ENCODE measurements at places on chromosomes 6 and 20.

DNA sequence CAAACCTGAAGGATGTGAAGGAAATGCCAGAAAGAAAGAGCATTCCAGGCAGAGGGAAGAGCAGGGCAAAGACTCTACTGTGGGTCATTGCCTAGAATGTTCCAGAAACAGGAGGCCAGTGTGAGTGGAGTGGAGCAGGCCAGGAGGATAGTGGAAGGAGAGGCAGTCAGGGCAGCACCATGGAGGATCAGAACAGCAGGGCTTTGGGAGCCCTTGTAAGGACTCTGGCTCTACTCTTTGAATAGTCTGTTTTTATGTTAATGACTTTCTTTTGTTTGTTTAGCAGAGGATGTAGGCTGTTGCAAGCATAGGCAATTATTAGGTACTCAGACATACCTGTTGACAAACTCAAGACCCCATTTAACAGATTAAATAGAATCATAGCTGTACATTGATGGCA, 23.6 kb upstream of the FBXL4 start:
- no peak for DNase-seq

- no peak for DNase-seq
These were observed 205.3 kb downstream of the THBS2 start for GRCh38 chr6:169048185-169048864.

DNA sequence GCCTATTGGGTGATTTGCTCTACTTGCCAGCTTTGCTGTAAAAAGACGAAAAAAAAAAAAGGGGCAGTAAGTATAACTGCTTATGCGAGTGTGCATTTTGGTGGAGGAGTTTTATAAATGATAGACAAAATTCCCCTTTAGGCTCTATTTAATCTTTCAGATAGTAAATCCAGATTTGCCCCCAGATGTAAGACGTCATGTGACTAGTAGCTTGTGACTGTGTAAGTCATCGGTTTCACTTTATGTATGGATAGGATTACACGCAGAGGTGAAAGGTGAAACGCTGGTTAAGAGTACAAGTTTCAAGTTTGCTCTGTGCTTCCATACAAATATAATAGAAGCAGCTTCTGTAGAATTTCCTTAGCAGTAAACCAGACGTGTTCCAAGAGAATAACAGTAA, 7.9 kb downstream of the RAB32 start:
- DNase-seq = no peak

DNA sequence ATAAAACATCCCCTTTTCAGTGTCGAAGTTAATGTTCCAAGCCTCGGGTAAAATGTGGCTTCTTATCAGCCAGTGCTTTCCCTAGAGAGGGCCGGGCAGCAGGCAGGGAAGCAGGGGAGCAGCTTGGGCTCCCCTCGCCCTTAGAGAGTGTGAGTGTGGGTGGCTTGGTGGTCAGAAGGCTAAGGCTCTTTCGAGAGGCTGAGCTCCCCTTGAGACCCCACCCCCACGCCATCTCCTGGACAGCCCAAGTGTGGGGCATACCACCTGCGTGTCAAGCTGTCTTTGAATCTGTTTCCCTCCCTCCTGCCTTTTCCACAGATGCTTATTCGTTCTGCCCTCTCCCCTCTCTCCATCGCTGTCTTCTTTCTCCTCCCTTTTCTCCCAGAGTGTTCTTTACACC, 95.1 kb upstream of the FOXP4 start:
- DNase-seq = no peak

GRCh38 chr6:28683945-28684538, 158.4 kb downstream of the GPX5 start:
- no peak for DNase-seq

GRCh38 chr6:112225691-112226090, 28.7 kb downstream of the LAMA4 start:
- no peak for DNase-seq

GRCh38 chr6:56009636-56010035, 134.2 kb upstream of the BMP5 start:
- DNase-seq = no peak

DNA sequence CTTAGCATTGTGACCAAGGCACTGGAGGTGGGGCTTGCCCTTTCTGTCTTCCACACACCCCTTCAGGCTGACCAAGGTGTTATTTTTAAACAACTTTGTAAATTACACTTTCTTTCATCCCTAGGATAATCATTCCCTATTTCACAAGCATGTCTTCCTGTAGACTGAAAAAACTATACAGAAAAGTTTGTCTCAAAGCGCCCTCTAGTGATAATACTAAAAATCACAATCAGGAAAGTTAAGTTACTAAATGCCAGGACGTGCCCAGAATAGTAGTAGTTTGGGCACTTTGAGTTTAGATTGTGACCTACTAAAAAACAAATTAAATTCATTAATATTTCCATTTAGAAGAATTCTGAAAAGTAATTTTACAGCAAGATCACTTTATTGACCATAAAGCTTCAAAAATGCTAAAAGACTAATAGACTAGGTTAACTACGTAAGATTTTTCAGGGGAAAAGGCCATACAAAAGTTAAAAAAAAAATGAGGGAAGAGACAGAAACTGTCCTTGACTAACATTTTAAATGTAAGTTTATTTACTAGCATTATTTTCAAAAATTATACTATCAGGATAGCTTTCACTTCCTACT, 123.3 kb upstream of the DUSP22 start:
- DNase-seq = no peak

DNA sequence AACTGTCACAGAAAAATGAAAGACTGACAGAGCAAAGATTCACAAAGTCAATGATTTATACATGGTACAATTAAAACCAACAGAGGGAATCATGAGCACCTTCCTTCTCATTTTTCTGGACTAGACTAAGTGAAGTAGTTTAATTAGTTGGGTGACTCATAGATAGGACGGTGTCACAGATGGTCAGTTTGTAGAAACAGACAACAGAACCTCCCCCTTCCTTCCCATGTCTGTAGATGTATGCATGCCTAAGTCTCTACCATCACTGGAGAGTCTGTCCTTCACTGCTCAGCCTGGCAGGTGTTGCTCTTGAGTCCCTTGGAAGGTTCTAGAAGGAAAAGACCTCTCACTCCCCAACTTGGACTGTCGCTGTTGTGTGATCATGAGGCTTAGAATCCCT, 75.4 kb upstream of the EEF1E1 start:
- DNase-seq = no peak

DNA sequence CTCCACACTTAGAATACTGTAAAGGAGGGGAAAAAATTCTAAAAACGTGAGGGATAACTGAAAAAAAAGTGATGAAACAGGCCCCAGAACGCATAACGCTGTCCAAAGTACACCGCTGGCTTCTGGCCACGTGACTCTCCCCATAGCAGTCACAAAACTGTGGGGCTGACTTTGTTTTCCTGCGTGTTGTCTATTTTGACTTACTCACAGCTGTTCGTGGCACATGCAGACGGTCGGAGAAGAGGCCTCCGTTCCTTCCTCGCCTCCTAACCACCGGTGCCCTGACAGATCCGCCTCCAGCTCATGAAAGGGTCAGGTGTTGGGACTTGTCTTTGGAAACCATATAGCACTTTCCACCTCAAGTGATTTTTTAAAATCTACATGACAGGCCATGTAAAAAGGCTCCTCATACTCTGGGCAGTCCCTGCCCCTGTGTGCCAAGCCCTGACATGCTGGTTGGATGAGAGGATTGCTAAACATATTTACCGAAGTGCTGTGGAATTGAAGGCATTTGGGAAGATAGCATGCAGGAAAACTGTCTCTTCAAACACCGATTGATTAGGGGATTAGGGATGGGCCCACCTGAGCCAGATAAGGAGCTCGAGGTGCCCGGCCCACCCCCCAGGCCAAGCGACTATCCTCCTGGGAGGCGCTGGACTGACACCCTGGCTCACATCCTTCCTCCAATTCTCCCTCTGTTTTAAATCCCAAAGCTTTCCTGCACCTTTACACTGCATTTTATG, 54.8 kb downstream of the DACT2 start:
- no peak for DNase-seq

DNA sequence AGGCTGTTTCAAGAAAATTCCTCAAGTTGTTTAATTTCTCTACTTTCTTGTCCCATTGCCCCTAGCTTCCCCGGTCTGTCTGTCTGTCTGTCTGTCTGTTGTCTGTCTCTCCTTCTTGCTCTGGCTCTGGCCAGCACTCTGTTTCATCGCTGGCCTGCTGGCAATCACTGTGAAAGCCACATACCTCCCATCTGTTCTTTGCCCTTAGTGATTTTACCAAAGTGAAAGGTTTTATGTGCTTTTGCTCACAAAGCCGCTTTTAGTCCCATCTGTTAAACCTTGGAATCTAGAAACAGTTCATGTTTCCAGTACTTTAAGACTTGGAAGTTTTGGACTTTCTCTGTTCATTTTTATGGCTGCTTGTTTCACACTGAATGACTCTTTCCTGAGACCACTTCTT, 87.8 kb upstream of the EXOC2 start:
- no peak for DNase-seq

DNA sequence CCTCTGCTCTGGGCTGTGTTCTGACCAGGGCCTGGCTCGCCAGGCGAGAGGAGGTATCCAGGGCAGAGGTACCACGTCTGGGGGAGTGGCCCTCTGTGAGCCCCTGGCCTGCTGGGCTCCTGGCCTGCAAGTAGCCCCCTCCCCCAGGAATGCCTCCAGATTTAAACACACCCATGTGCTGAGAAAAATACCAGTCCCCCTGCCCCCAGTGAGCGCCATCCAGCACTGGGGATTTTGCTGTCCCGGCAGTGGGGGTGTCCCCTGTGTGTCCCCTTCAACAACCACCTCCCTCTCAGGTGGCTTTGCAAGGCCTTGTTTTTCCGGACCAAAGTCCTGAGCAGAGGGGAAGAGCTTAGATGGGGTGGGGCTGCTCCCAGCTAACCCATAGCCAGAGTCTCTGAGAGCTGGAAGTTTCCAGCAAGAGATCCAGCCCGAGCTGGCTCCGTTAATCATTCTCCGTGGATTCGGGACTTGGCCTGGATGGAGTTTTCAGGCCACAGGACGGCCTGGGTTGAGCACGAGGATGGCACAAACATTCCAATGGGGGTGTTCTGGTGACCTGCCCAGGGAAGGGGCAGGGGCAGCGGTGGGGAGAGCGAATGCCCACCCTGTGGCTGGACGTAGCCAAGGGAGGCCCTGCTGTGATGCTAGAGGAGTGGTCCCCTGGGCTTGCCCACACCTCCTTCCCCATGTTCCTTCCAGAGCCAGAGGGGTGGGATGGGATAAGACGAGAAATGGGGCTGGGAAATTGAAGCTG, 29.0 kb downstream of the PCK1 start:
- DNase-seq = no peak

- DNase-seq = no peak
These were observed 55.7 kb downstream of the PCSK2 start for GRCh38 chr20:17282501-17282900.

DNA sequence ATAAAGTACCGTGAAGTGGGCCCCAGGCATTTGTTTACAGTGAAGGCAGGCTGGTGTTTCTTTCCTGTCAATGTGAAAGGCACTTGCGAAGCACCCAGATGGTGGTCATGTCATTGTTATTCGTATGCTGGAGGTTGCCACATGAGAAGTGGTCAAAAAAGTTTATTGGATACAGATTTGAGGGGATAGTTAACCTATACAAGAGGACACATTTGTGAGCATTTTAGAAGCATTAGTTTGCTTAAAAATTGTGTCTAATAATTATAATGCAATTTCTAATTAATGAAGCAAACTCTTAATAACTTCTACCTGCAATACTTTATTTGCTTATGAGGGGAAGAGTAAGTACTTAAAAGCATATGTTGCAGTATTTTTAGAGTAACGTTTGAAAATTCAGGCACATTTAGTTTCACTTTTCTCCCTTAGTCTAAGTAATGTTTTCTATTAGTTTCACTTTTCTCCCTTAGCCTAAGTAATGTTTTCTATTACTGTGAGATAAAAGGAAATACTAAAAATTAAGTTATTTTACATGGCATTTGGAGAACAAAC, 120.7 kb upstream of the CLDN20 start:
- DNase-seq = no peak

- DNase-seq = no peak
These were observed 196.9 kb downstream of the LRFN2 start for GRCh38 chr6:40390144-40390800.

- DNase-seq = no peak
These were observed 72.3 kb upstream of the SMLR1 start for GRCh38 chr6:130754786-130755367.

- no peak for DNase-seq
These were observed 462.4 kb upstream of the MARCKS start for GRCh38 chr6:113394729-113395128.

- DNase-seq = no peak
These were observed 19.0 kb upstream of the STX11 start for GRCh38 chr6:144131248-144131709.

- DNase-seq = no peak
These were observed 93.6 kb upstream of the ADGRF1 start for GRCh38 chr6:47135772-47136171.

DNA sequence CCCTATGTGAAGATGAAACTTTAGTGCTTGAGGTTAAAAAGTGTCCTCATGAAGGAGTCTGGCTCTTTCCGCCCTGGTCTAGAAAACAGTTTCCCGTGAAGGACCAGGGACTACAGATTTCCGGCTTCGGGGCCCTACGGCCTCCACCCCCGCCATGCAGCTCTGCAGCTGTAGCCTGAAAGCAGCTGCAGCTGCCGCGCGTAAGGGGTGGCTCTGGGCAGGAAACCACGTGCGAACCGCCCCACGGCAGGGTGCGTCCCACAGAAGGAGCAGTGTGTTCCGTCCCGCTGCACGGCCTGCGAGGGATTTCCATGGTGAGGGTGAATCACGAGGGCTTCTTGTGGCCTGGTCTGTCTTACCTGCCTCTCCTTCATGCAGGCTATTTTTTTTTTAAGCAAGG, 117.0 kb downstream of the ERMARD start:
- DNase-seq = peak; percentile 44

DNA sequence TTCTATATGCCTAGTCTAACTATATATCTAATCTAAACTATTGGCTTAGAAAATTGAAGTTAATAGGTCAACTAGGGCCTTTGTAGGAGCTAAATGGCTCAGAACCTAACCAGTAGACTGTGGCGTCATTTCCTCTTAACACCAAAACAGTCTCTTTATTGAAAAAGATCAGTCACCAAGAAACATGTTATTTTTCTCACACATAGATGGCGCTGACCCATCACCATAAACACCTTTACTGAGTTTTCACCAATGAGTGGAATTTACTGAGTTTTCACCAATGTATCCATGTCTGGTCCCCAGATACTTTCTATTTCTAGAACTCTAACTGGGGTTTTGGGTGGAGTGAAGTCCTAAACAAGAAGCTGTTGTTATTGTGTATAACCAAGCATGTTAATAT, 636.0 kb downstream of the BCKDHB start:
- no peak for DNase-seq

- no peak for DNase-seq
These were observed 252.9 kb downstream of the GRM1 start for GRCh38 chr6:146281651-146282362.
